ENCODE measurements at places on chromosomes 2 and 18. TPM values are rescaled to one million over a fixed set of nuclear protein-coding genes. Genes with fewer than 3 reads are reported as not detected.

DNA sequence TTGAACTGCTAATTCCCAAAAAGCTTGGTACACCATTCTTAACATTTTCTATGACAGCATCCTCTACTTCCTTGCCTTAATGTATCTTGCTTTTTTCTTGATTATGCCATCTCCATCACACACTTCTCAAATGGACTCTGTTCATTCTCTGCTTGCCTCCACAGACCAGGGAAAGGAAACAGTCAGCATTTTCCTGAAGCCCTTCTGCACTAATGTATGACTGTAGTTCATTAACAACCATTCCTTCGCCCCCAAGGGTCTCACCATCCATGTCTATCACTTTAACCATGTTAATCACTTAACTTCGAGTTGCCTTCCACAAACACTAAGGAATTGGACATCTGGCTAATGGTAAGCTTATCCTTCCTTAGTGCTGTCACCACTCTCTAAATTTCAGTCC lies 54.8 kb downstream of the COBLL1 start:
- DNase-seq, result no peak

GRCh38 chr2:43340945-43341356 lies 114.5 kb upstream of the ZFP36L2 start:
- DNase-seq, result no peak

- DNase-seq, result no peak
Measured at GRCh38 chr2:54977149-54977548, 73.1 kb downstream of the RTN4 start.

Gene GKN1
- not detected for total RNA-seq

- no peak for DNase-seq
Measured at GRCh38 chr2:229335877-229336346, 64.8 kb upstream of the PID1 start.

Gene CELF4
- 1.8 TPM for total RNA-seq

Gene MARCHF4
- not detected for total RNA-seq

DNA sequence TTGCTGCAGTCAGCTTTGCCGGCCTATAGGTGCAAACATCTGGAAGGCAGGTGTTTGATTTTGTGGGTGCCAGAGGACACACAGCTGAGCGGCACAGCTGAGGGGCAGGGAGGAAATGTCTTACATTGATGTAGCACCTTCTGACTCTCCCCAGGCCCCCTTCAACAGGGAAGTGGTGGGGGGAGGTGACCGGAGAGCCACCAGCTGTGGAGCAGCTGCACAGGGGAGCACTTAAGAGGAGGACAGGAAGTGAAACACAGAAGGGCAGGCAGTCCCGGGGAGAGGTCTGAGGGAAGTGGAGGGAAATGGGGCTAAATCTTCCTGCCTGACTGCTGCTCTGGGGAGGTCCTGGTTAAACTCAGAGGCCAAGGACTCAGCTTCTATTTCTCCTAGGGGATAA lies 409.1 kb downstream of the TNS1 start:
- DNase-seq, result peak; percentile 88

DNA sequence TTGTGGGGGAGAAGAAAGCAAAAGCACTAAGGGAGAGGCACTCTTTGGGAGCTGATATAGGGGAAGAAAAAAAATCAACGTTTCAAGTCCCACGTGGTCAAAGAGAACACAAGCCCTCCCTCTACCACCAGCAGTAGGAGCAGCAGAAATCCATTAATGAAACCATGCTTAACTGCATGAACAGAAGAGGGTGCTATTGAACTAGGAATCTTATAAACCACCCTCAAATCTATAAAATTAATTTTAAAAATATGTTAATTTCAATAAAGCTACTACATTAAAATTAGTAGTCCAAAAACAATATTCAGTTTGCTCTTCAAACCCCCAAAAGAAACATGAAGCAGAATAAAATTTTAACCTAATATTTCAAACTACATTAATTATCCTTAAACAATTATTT lies 147.8 kb downstream of the TMEM18 start:
- no peak for DNase-seq

DNA sequence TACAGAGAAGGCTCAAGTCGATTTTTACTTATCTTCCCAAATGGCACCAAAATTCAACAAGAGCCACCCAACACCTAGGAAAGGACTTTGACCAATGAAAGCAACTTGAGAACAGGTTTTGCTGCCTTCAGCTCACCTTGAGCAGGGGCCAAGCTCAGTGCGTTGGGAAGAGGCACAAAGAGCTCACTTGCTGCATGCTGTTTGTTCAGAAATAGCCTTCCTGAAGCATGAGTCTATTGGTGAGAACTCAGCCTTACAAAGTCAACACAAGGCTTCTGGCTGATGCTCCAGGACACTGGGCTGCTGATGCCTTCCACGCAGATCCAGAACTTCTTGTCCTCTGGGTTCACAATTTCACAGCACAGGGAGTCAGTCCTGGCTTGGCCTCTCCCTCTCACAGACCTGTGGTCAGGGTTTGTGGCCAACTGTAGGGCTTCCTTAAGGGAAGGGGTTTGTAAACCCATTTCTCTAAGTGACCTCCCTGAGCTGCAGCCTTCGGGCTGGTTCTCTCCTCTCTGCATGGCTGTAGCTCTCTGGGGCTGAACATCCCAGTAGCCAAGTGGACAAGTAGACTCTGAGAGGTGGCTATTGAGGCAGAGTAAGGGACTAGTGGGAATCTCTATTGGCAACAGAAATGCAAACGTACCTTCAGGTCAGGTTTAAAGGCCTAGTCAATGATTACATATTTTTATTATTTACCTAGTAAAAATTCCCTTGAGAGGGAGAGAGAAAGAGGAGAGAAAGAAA lies 124.7 kb upstream of the GATA6 start:
- no peak for DNase-seq

GRCh38 chr2:111685342-111685741 lies 198.7 kb downstream of the ANAPC1 start:
- DNase-seq, result no peak

- no peak for DNase-seq
Measured at GRCh38 chr2:212381428-212382102, 157.0 kb downstream of the ERBB4 start.

GRCh38 chr2:118124288-118124891 lies 36.1 kb downstream of the INSIG2 start:
- no peak for DNase-seq

- no peak for DNase-seq
Measured at GRCh38 chr2:48504647-48505327, 25.2 kb upstream of the STON1 start.

Gene RAB17
- total RNA-seq, result 0.83 TPM

DNA sequence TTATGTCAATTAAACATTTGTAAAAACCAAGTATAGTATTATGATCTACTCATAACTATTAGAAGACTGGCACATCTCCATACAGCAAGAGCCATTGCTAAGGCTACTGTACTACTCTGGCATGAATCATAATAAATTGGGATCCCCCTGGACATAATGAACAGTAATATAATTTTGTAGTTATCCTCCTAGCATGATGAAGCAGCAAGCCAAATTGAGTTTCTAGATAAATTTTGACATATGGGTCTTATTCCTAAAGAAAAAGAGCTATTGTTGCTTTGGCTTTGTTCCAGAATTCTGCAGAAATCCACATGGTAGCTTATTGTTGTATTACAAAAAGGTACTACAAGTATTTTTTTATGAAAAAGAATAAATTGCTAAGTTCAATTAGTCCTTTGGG lies 204.3 kb downstream of the CAMKMT start:
- DNase-seq, result no peak

- DNase-seq, result no peak
Measured at GRCh38 chr2:64704161-64704560, 50.4 kb upstream of the SERTAD2 start.

GRCh38 chr2:115071534-115071933 lies 629.1 kb downstream of the DPP10 start:
- no peak for DNase-seq

GRCh38 chr2:85828725-85829124 lies 60.1 kb downstream of the ST3GAL5 start:
- DNase-seq, result peak; percentile 12

GRCh38 chr2:240649331-240649730 lies 24.1 kb downstream of the GPR35 start:
- peak; percentile 39 for DNase-seq

DNA sequence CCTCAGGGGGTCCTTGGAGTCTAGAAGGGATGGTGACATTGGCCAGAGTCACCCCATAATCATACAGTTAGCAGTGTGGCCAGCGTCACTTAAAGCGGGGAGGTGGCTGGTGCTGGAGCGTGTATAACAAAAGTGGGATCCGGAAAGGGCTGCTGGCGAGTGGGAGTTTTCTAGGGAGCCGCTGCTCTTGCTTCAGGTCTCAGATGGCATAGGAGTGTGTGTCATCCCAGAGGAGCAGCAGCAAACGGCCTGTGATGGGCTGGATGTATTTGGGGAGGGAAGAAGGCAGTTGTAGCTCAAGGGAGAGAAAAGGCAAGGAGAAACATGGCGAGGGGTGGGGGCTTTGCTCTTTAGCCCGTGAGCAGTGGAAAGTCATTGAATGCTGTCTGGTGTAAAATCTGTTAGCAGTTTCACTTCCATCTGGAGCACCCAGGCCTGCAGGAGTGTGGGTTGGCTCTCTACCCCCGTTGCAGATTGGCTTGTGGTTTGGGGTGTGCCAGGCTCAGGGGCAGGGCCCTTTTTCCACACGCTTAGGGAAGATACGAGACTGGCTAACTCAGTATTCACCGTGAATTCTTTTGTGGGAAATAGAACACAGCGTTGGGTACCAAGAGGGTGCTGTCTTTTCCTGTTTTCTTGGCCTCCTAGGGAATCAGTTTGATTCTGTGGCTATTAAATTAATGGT lies 120.5 kb downstream of the AGAP1 start:
- DNase-seq, result no peak

Gene MFSD6
- total RNA-seq, result 180 TPM

DNA sequence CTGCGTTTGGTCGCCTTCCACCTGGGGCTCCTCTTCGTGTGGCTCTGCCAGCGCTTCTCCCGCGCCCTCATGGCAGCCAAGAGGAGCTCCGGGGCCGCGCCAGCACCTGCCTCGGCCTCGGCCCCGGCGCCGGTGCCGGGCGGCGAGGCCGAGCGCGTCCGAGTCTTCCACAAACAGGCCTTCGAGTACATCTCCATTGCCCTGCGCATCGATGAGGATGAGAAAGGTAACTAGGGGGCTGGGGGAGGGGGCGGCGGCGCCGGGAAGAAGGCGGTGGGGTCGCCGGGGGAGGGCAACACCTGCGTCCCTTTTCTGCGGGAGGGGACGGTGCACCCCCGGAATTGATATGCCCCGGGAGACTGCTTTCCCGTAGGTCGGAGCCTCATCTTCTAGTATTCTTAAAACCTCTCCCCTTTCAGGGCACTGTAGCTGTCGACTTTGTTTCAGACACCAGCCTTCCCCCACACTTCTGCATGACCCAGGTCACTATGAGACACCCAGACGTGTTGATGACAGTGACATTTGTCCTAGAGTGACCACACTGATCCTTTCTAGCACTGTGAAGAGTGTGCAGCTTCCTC lies 755 bp downstream of the SPAST start:
- no peak for DNase-seq

- DNase-seq, result no peak
Measured at GRCh38 chr2:216992056-216992675, 132.3 kb upstream of the TNP1 start.

DNA sequence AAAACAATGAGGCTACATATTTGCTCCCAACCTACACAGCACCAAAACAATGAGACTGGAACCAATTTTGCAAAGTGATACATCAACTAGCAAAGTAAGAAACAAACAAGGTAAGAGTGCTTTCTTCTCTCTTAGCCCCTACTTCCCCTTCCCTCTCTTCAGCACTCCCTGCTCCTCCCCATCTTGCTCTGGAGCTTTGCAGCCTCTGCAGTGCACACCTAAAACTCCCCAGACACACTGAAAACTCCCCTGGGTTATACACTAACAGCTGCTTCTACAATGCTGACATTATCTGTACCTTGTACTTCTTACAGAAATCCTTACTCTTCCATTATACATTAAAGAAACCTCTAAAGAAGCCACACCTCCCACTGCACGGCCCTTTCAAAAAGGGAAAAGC lies 93.7 kb downstream of the RBMS1 start:
- no peak for DNase-seq

Gene WIPF1
- 31.5 TPM for total RNA-seq

Gene FBLN7
- total RNA-seq, result 2.1 TPM

- DNase-seq, result no peak
Measured at GRCh38 chr2:122703676-122704075, 948.2 kb downstream of the TSN start.

DNA sequence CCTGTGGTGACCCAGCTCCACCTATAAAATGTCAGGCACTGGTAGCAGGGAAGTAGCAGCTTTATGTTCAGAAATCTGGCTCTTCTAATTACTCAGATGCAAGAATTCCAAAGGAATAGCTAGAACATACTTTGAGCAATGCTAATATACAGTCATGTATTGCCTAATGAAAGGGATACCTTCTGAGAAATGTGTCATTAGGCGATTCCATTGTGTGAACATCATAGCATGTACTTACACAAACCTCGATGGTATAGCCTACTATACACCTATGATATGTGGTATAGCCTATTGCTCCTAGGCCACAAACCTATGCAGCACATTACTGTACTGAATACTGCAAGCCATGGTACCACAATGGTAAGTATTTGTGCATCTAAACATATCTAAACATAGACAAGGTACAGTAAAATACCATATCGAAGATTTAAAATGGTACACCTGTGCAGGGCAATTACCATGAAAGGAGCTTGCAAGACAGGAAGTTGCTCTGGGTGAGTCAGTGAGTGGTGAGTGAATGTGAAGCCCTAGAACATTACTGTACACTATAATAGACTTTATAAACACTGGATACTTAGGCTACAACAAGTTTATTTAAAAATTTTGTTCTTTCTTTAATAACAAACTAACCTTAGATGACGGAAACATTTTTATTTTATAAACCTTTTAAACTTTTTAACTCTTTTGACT lies 50.3 kb upstream of the ETAA1 start:
- DNase-seq, result no peak

GRCh38 chr2:18482666-18483065 lies 77.8 kb downstream of the RDH14 start:
- DNase-seq, result no peak

GRCh38 chr2:176704282-176704858 lies 435.1 kb downstream of the MTX2 start:
- no peak for DNase-seq

GRCh38 chr18:68033466-68033865 lies 516.9 kb upstream of the DSEL start:
- DNase-seq, result no peak

DNA sequence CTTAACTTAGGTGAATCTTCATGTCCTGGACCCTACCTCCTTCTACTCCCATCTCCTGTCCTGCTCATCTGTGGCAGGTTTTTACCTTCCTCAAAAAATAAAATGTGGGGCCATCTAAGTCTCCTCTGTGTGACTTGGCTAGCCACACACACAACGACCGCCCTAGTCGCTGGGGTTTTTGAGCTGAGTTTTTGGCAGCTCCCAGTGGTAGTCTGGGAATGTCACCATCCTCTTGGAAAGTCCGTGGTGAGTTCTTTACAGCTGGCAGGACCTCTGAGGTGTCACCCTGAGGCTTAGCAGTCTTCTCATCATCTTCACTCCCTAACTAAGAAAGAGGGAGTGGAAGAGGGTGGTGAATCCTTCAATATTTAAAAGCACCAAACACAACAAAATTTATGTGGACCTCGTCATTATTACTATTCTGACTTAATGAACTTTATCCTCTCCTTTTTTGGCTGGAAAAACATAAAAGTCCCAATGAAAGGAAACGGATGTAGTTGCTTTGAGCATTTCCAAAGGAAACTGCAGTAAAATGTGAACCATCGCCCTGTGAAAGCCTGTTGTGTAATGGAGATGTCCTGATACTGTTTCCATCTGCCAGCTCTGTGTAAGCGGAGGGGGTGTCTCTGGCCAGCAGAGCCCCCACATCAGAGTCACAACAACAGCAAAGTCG lies 78.6 kb downstream of the VAPA start:
- peak; percentile 82 for DNase-seq

Gene LCT
- total RNA-seq, result not detected
